Right lobe of liver (tissue), 6 donors: ENCODE measurements at places on chromosomes 12 and 14.
A peak's percentile ranks its signal among the peaks of the same experiment; 100 is the strongest.

GRCh38 chr12:60752589-60752988, 1156.8 kb downstream of the SLC16A7 start:
- H3K27me3 ChIP-seq = no peaks in the 10 kb centered on the region
- no peak overlapping the region for H3K27ac ChIP-seq
- DNase-seq = no peak
- no peaks in the 10 kb centered on the region for H3K36me3 ChIP-seq
- no peak overlapping the region for H3K4me3 ChIP-seq

- DNase-seq = no peak
- H3K4me1 ChIP-seq = no peaks in the 10 kb centered on the region
- no peak overlapping the region for H3K4me3 ChIP-seq
- H3K27ac ChIP-seq = no peak overlapping the region
- H3K36me3 ChIP-seq = no peaks in the 10 kb centered on the region
Observed at GRCh38 chr14:68279777-68280233, 460.2 kb downstream of the RAD51B start.

DNA sequence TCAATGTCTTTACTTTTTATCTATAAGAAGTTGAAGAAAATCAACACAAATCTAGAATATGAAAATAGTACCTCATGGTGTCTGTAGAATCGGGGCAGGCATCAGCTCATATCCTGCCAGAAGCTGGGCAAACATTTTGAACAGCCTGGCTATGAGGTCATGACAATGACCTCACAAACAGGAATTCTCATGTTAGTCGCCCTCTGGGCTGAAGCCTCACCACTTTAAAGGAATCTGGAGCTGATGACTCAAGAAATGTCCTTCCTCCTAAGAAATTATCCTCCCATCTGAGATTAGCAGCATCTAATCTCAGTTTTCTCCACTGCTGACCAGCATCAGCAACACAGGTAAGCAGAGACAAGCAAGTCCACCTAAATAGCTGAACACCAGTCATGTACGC, 27.1 kb downstream of the CLIP1 start:
- H3K36me3 ChIP-seq = no peaks in the 10 kb centered on the region
- H3K4me3 ChIP-seq = no peak overlapping the region
- H3K4me1 ChIP-seq = peaks cover 30% of the 10 kb centered on the region
- no peak for DNase-seq

GRCh38 chr12:43104494-43104893, 447.5 kb downstream of the ADAMTS20 start:
- no peaks in the 10 kb centered on the region for H3K36me3 ChIP-seq
- no peaks in the 10 kb centered on the region for H3K27me3 ChIP-seq
- H3K4me1 ChIP-seq = no peaks in the 10 kb centered on the region

DNA sequence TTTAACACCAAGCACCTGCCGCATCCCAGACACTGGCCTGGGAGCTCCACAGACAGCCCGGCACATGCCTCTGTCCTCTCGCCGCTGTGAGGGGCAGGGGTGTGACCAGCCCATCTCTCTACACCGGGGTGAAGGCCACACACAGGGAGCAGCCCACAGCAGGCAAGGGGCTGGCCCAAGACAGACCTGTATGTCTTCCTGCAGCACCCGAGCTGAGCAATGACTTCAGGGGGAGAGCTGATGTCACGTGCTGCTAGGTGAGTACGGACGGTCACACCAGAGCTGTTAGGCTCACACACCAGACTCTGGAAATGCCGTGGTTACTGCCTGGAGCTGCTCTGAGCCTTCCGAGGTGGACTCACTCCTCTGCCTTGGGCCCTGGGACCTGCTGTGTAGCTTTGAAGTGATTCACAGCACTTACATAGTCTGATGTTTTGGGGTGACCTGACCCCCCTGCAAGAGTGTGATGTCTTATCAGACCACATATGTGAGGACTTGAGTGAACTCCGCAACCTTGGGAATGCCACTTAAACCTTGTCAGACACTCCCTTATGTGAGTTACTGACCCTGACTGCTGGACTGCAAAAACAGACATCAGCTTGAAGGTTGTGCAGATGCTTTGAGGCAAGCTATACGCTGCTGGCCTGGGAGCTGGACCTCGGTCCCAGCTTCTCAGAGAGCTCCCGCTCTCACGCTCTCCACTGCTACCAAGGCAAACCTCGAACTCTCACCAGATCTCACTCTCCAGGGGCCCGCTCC, 1.8 kb downstream of the XRCC3 start:
- H3K4me3 ChIP-seq = no peak overlapping the region
- H3K27ac ChIP-seq = no peak overlapping the region
- H3K27me3 ChIP-seq = no peaks in the 10 kb centered on the region

DNA sequence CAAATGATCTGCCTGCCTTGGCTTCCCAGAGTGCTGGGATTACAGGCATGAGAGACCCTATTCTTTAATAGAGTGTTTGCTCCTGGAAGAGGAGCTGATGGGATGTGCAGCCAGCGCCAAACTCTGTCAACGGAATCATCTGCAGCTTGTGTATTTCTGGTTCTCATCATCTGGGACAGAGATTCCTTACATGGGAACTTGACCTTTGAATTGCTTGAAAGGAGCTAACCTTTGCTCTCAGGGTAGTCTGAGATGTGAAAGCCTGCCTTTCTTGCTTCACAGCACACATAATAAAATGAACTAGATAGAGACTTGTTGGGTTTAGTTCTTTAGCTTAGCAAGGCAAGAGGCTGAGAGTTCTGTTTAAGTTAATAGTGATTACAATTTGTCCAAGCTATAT, 120.0 kb downstream of the OTOGL start:
- H3K36me3 ChIP-seq = no peaks in the 10 kb centered on the region
- no peak overlapping the region for H3K27ac ChIP-seq
- no peaks in the 10 kb centered on the region for H3K4me1 ChIP-seq
- no peak for DNase-seq
- no peaks in the 10 kb centered on the region for H3K27me3 ChIP-seq

DNA sequence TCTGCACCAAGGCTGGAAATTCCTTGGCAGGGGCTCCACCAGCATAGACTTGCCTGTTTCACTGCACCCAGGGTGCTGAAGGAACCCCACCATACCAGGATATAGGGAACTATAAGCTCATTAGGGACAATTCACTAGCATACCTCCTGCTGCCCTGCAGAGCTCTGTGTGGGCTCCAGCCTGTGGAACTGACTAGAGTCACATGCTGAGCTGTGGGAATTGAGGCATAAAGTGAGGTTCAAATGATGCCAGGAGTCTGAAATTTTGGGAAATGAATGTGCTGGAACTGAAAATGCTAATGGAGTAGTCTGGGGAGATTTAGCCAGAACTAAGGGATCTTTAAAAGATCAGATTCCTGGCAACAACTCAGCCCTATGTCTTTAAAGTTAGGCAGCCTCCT, 7.3 kb upstream of the EMP1 start:
- H3K27ac ChIP-seq = no peak overlapping the region
- no peaks in the 10 kb centered on the region for H3K27me3 ChIP-seq
- no peak for DNase-seq
- no peaks in the 10 kb centered on the region for H3K4me1 ChIP-seq
- no peak overlapping the region for H3K4me3 ChIP-seq

DNA sequence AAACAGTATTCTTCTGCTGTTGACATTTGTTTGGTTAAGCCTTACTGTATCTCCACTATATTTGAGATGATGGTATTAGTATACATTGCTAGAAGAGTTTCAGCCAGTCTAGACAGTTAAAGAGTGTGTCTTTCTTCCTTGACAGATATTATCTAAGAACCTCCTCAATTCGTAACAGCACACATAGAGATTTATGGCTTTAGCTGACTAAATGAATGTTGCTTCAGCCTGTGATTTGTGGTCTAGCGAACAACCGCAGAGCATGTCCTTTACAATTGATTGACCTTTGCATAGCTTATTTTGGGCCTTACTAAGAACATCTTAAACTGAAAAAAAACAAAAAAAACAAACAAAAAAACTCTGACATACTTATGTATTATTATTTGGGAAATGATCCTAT, 122.2 kb downstream of the DAAM1 start:
- H3K27me3 ChIP-seq = no peaks in the 10 kb centered on the region
- no peak for DNase-seq
- H3K4me3 ChIP-seq = no peak overlapping the region
- H3K36me3 ChIP-seq = no peaks in the 10 kb centered on the region
- H3K27ac ChIP-seq = no peak overlapping the region

GRCh38 chr12:12806784-12807516, 6.2 kb upstream of the DDX47 start:
- peak overlapping the region; percentile 45 for H3K27ac ChIP-seq
- H3K4me1 ChIP-seq = no peaks in the 10 kb centered on the region
- no peaks in the 10 kb centered on the region for H3K36me3 ChIP-seq
- H3K4me3 ChIP-seq = no peak overlapping the region
- DNase-seq = no peak

GRCh38 chr12:19227190-19227879, 97.8 kb downstream of the PLEKHA5 start:
- DNase-seq = no peak
- H3K4me3 ChIP-seq = no peak overlapping the region
- H3K27me3 ChIP-seq = no peaks in the 10 kb centered on the region
- H3K4me1 ChIP-seq = no peaks in the 10 kb centered on the region

DNA sequence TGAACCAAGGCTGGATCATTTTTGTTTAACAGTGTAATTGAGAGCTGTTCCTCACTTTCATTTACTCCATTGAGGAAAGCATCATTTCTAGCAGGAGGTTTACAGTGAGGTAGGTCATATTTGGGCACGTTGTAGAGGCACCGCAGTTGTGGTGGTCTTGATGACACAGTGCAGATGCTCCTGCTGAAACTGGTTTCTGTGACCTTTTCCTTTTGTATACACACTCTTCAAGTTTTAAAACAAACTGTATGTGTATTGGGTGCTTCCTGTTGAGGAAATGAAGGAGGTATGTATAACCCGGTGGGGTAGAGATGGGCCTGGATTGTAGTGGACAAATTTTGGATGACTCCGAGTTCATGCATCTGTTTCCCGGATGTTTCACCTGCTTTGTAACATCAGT, 456.3 kb upstream of the RGS6 start:
- H3K4me3 ChIP-seq = no peak overlapping the region
- H3K27ac ChIP-seq = no peak overlapping the region
- DNase-seq = no peak
- H3K4me1 ChIP-seq = no peaks in the 10 kb centered on the region
- H3K36me3 ChIP-seq = no peaks in the 10 kb centered on the region

- H3K4me1 ChIP-seq = no peaks in the 10 kb centered on the region
- peaks cover 85% of the 10 kb centered on the region for H3K36me3 ChIP-seq
- DNase-seq = no peak
- no peaks in the 10 kb centered on the region for H3K27me3 ChIP-seq
Observed at GRCh38 chr12:51098611-51099010, 15.2 kb upstream of the CSRNP2 start.

DNA sequence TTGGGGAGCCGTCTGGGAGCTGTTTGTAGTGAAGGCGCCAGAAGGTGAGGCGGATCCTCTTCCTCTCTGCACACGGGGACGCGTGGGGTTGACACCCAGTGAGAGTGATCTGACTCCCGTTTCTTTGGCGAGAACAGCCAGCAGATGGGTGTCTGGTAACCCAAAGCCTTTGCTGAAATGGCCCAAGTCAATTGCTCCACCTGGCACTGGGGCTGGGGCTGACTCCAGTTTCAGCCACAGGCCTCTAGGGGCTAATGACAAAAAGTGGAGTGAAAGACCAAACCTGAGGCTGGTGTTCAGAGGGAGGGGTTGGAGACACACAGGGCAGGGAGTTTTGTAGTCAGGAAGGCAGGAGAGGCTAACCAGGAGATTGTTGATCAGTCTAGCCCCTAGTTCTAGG, 87.0 kb downstream of the FRMD6 start:
- no peak overlapping the region for H3K4me3 ChIP-seq
- H3K27ac ChIP-seq = no peak overlapping the region
- DNase-seq = no peak
- H3K27me3 ChIP-seq = no peaks in the 10 kb centered on the region

GRCh38 chr14:100789460-100790417, 36.2 kb upstream of the MEG3 start:
- H3K27me3 ChIP-seq = no peaks in the 10 kb centered on the region
- no peak for DNase-seq
- no peaks in the 10 kb centered on the region for H3K36me3 ChIP-seq
- H3K4me1 ChIP-seq = no peaks in the 10 kb centered on the region
- no peak overlapping the region for H3K4me3 ChIP-seq

DNA sequence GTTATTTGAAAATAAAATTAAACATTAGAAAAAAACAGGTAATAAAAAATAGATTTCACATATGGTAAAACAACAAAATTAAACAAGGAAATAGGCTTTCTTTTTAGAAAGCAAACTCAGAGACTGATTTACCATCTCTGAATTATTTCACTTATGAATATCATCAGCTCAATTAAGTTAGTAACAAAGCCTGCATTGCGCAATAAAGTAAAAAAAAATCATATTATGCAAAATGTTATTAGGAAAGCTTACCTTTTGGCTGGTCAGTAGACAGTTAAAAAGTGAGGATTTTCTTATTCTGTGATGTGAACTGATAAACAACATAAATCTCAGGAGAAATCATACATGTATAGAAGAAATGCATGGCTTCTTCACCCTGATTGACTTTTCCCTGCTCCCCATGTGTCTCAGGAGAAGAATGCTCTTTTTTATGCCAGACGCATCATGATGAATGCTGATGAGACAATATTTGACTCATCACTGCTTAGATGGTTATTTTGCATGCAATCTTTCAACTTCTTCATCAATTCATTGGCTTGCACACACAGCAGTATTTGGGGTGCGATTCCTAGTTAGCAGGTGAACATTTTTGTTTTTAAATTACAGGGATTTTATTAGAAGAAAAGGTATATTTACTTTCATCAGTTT, 124.5 kb upstream of the USP15 start:
- no peak for DNase-seq
- H3K27ac ChIP-seq = no peak overlapping the region
- no peaks in the 10 kb centered on the region for H3K36me3 ChIP-seq
- H3K4me3 ChIP-seq = no peak overlapping the region
- H3K4me1 ChIP-seq = no peaks in the 10 kb centered on the region

- no peak overlapping the region for H3K27ac ChIP-seq
- no peaks in the 10 kb centered on the region for H3K36me3 ChIP-seq
- H3K4me1 ChIP-seq = no peaks in the 10 kb centered on the region
- H3K4me3 ChIP-seq = no peak overlapping the region
- no peak for DNase-seq
Observed at GRCh38 chr14:55746558-55746957, 166.6 kb downstream of the KTN1 start.

GRCh38 chr14:94655169-94655710, 43.0 kb downstream of the SERPINA3 start:
- no peaks in the 10 kb centered on the region for H3K36me3 ChIP-seq
- DNase-seq = no peak
- H3K27ac ChIP-seq = no peak overlapping the region
- no peaks in the 10 kb centered on the region for H3K27me3 ChIP-seq
- H3K4me1 ChIP-seq = no peaks in the 10 kb centered on the region

DNA sequence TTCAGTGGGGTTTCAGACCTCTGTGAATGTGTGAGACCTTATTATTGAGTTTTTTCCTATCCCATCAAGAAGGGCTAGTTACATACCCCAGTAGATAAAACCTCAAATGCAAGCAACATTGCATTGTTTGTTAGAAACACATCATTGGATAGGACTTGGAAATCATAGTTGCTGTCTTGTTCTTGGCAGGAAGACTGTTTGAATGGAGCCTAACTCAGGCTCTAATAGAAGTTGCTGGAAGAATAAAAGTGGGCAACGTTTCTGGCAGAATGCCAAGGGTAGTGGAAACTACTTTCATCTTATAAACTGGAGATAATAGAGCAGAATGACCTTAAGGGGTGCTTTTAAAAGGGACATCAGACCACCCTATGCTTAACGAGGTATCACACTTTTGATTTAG, 9.9 kb upstream of the PTHLH start:
- no peak overlapping the region for H3K4me3 ChIP-seq
- H3K4me1 ChIP-seq = no peaks in the 10 kb centered on the region
- H3K27ac ChIP-seq = no peak overlapping the region
- no peaks in the 10 kb centered on the region for H3K27me3 ChIP-seq
- H3K36me3 ChIP-seq = no peaks in the 10 kb centered on the region
